ENCODE measurements at places on chromosomes 2 and 18. TPM values are rescaled to one million over a fixed set of nuclear protein-coding genes. Genes with fewer than 3 reads are reported as not detected.

GRCh38 chr2:12584338-12584737 lies 132.4 kb upstream of the TRIB2 start:
- H3K27me3 ChIP-seq, result no peaks in the 10 kb centered on the region
- DNase-seq, result no peak
- H3K36me3 ChIP-seq, result no peaks in the 10 kb centered on the region
- no peak overlapping the region for H3K4me3 ChIP-seq

DNA sequence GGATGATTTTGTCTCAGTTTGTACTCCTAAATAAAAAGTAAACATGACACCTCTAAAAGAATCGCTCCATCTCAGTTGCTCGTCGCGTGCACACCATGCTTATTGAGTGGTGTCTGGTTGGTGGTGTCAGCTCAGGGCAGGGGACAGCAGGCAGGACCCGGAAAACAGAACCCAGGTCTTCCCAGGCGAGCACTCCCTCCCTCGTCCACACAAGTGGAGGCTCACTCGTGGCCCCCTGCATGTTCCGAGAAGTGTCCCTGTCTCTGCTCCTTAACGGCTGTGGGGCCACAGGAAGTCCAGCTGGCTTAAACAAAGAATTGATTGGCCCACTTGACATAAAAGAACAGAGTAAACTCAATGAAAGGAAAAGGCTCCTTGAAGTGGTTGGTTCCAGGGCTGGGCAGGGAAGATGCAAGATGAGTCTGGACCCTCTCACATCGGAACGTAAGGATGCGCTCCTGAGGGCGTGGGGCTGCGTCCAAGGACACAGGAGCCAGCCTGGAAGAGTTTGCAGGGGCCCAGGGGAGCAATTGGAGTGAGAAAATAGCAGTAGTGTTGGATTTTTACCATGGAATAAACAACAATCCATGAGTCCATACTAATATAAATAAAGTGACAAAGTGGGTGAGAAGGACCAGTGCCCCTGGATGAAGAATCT lies 13.1 kb upstream of the CNDP1 start:
- DNase-seq, result no peak
- no peaks in the 10 kb centered on the region for H3K36me3 ChIP-seq
- no peaks in the 10 kb centered on the region for H3K27me3 ChIP-seq
- H3K4me3 ChIP-seq, result no peak overlapping the region

SMARCAL1 gene
- 9.6 TPM for total RNA-seq

- no peaks in the 10 kb centered on the region for H3K36me3 ChIP-seq
- peak; percentile 64 for DNase-seq
- H3K27ac ChIP-seq, result no peak overlapping the region
- peaks cover 24% of the 10 kb centered on the region for H3K4me1 ChIP-seq
- no peaks in the 10 kb centered on the region for H3K27me3 ChIP-seq
Measured at GRCh38 chr2:39524756-39525635, 87.9 kb upstream of the MAP4K3 start.

TMEM247 gene
- not detected for total RNA-seq

DNA sequence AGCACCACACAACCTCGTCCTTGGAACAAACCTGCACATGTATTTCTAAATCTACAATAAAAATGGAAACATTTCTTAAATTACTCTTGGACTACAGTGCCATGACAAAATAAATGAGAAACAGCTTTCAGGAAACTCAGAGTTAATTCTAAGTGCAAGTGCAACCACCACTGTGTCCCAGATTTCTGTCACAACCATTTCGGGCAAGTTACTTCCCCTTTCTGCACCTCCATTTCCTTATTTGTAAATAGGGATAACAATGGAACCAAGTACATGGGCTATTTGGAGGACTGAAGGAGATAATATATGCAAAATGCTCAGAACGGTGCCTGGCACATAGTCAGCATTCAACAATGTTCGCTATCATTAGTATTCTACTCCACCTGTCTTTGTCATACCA lies 93.2 kb downstream of the CACNB4 start:
- no peak for DNase-seq
- no peaks in the 10 kb centered on the region for H3K4me1 ChIP-seq
- no peaks in the 10 kb centered on the region for H3K36me3 ChIP-seq
- H3K4me3 ChIP-seq, result no peak overlapping the region
- H3K27me3 ChIP-seq, result no peaks in the 10 kb centered on the region

DCDC2C gene
- not detected for total RNA-seq

DNA sequence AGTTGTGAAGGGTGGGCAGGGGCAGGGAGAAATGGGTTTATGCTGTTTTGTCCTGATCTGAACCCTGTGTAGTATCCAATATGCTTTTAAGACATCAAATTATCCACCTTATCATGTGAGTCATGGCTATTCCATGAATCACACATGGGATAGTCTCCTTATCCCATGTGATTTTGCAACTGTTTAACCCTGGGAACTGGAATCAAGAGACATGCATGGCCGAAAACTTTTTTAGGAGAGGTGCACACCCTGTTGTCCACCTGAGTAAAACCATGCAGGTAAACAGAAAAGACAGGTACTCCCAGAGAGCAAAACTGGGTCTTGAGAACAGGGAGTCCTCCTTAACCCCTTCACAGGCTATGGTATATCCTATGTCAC lies 490.6 kb upstream of the HS6ST1 start:
- no peaks in the 10 kb centered on the region for H3K27me3 ChIP-seq
- no peak overlapping the region for H3K4me3 ChIP-seq
- no peak for DNase-seq
- no peaks in the 10 kb centered on the region for H3K4me1 ChIP-seq

DNA sequence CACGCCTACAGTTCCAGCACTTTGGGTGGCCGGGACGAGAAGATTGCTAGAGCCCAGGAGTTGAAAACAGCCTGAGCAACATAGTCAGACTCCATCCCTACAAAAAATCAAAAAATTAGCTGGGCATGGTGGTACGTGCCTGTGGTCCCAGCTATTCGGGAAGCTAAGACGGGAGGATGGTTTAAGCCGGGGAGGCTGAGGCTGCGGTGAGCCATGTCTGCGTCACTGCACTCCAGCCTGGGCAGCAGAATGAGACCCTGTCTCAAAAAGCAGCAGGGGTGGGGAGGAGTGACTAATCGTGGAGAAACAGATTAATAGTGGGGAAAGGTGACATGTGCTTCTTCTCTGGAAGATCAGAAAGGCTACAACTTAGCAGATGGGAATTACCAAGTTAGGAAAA lies 58.1 kb upstream of the GPC1 start:
- H3K4me3 ChIP-seq, result no peak overlapping the region
- H3K27ac ChIP-seq, result no peak overlapping the region
- no peak for DNase-seq
- H3K4me1 ChIP-seq, result no peaks in the 10 kb centered on the region
- H3K36me3 ChIP-seq, result no peaks in the 10 kb centered on the region

GRCh38 chr2:102513355-102513939 lies 40.4 kb downstream of the SLC9A4 start:
- H3K27me3 ChIP-seq, result no peaks in the 10 kb centered on the region
- no peaks in the 10 kb centered on the region for H3K4me1 ChIP-seq
- no peaks in the 10 kb centered on the region for H3K36me3 ChIP-seq
- DNase-seq, result no peak

- H3K36me3 ChIP-seq, result no peaks in the 10 kb centered on the region
- no peak overlapping the region for H3K4me3 ChIP-seq
- no peaks in the 10 kb centered on the region for H3K27me3 ChIP-seq
- H3K27ac ChIP-seq, result no peak overlapping the region
- no peak for DNase-seq
- no peaks in the 10 kb centered on the region for H3K4me1 ChIP-seq
Measured at GRCh38 chr18:59453468-59453961, 94.5 kb upstream of the LMAN1 start.

TMEM17 gene
- 0.88 TPM for total RNA-seq

All from right lobe of liver (tissue), 6 donors.